Fibroblast of skin of left quadriceps (primary cell): ENCODE measurements at places on chromosomes 7 and 10.

DNA sequence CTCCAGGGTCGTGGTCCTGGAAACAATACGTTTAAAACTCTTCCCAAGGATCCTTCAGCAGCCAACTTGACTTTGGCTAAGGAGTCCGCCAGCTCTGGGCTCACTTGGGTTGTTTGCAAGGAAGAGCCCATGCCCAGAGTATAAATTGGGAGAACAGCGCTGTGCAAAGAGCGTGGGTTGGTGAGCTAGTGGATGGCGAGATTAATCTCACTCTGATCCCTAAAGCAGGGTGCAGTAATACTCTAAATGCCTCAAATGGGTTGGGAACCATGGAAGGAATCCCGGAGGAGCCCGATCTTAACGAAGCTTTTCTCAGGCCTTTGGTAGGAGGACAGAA is 495 bp upstream of the SDHAF3 start:
- no peak for DNase-seq

DNA sequence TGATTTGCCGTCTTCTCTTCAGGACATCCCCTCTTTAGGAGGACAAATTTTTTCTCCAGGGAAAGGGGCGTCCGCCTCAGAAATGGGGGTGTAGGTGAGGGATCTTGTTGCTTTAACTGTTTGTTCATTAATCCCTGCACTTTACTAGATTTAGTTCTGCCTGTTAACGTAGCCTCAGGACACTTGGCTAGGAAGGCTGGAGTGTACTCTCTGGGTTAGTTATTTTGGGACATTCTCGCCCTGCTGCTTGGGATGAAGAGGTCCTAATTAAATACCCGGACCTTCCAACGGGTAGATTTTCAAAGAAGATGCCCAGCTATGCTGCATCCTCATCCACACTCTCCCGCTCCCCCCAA is 552 bp upstream of the ZNF365 start:
- DNase-seq: no peak

GRCh38 chr7:36605261-36606051 is 118.8 kb downstream of the AOAH start:
- DNase-seq: no peak

GRCh38 chr7:94440451-94441039 is 45.9 kb downstream of the COL1A2 start:
- no peak for DNase-seq

- no peak for DNase-seq
Observed at GRCh38 chr10:73867871-73868631, 6.3 kb downstream of the CAMK2G start.

GRCh38 chr7:98548971-98549370 is 68.1 kb upstream of the NPTX2 start:
- DNase-seq: no peak
